ENCODE measurements at places on chromosomes 11 and 22. TPM values are rescaled to one million over a fixed set of nuclear protein-coding genes. Genes with fewer than 3 reads are reported as not detected.

The NXPE4 gene
- not detected for total RNA-seq

The RASGRP2 gene
- total RNA-seq, result 0.68 TPM

The MAPK8IP1 gene
- total RNA-seq, result 10.0 TPM

The E2F8 gene
- under 0.01 TPM for total RNA-seq

The OR51I1 gene
- total RNA-seq, result not detected

The OR52I2 gene
- total RNA-seq, result not detected

The CSF2RB gene
- total RNA-seq, result 0.17 TPM

The OOSP4A gene
- not detected for total RNA-seq

The VPREB3 gene
- not detected for total RNA-seq

The SULT4A1 gene
- total RNA-seq, result 0.58 TPM

The CTR9 gene
- total RNA-seq, result 17.9 TPM

Measured in pericardium fibroblast (primary cell).